ENCODE measurements at places on chromosomes 3 and 15.

GRCh38 chr3:50912746-50913145 lies 238.0 kb downstream of the DOCK3 start:
- no peak for DNase-seq

DNA sequence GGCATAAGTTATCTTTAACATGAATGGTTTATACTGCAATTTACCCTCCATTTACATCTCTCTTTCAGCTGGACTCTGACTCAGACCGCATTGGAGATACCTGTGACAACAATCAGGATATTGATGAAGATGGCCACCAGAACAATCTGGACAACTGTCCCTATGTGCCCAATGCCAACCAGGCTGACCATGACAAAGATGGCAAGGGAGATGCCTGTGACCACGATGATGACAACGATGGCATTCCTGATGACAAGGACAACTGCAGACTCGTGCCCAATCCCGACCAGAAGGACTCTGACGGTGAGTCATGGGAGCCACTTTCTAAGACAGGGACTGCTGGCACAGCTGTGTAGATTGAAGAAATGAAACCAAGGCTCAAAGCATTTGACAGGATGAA lies 11.6 kb downstream of the THBS1 start:
- no peak for DNase-seq

GRCh38 chr3:169602482-169602881 lies 61.0 kb downstream of the MECOM start:
- DNase-seq, result no peak

GRCh38 chr15:63401714-63402497 lies 20.3 kb upstream of the CA12 start:
- no peak for DNase-seq

- DNase-seq, result no peak
Observed at GRCh38 chr3:185337231-185337816, 25.6 kb upstream of the MAP3K13 start.

DNA sequence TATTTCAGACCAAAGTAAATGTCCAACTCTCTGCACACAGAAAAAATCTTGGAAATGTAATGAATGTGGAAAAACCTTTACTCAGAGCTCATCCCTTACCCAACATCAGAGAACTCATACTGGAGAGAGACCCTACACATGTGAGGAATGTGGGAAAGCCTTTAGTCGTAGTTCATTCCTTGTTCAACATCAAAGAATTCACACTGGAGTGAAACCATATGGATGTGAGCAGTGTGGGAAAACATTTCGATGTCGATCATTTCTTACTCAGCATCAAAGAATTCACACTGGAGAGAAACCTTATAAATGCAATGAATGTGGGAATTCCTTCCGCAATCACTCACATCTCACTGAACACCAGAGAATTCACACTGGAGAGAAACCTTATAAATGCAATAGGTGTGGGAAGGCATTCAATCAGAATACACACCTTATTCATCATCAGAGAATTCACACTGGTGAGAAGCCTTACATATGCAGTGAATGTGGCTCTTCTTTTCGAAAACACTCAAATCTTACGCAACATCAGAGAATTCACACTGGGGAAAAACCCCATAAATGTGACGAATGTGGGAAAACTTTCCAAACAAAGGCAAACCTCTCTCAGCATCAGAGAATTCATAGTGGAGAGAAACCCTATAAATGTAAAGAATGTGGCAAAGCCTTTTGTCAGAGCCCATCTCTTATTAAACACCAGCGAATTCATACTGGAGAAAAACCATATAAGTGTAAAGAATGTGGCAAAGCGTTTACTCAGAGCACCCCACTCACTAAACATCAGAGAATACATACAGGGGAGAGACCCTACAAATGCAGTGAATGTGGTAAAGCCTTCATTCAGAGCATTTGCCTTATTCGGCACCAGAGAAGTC lies 8.0 kb upstream of the ZNF501 start:
- no peak for DNase-seq
